Fibroblast of villous mesenchyme (primary cell): ENCODE measurements at places on chromosomes 11 and 22. TPM values are rescaled to one million over a fixed set of nuclear protein-coding genes. Genes with fewer than 3 reads are reported as not detected.

GRCh38 chr11:60932605-60933356 is 8.5 kb downstream of the TMEM132A start:
- no peak for DNase-seq

GRCh38 chr22:21642584-21643448 is 714 bp downstream of the SDF2L1 start:
- peak; percentile 60 for DNase-seq

GRCh38 chr11:36116161-36116560 is 172.3 kb downstream of the LDLRAD3 start:
- no peak for DNase-seq

GRCh38 chr11:112318184-112318591 is 57.5 kb upstream of the PLET1 start:
- peak; percentile 92 for DNase-seq

The SCT gene
- total RNA-seq: not detected in 2 replicates

The SSRP1 gene
- 61.7 and 67.3 TPM in 2 replicates for total RNA-seq

DNA sequence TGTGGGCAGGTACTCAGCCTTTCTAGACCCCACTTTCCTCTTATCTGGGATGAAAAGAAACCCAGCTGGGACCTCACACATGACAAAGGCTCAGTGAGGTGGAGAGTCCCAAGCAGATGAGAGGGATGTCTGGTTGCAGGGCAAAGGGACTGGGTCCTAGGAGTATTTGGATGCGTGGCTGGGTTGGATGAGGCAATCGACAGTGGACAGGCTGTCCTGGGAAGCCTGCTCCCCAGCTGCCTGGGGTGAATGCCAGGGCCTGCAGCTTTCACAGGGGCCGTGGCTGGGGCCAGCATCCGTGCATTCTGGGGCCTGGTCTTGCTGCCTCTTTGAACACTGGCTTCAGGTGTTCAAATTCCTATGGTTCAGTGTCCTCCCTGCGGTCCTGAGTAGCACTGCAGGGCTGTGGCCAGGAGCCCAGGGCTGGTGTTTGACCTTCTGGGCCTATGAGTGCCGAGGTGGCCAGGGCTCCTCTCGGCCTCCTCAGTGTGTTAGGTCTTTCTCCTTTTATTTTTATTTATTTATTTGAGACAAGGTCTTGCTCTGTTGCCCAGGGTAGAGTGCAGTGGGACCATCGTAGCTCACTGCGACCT is 65.3 kb downstream of the MCM5 start:
- DNase-seq: peak; percentile 16

DNA sequence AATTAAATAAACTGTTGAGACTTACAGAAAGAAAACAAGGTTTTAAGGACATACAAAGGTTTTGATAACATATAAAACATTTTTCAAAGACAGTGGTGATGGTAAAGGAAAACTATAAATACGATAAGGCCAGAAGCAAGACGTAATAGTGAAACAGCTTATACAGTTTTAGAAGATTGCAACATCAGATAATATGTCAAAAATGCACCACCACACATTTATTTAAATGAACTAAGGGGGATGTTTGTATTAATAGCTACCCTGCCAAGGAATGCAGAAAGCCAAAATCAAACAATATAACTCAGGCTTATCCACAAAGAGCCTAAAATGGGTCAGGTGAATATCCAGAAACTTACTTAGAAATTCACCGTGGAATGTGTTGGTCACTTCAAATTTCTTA is 981.6 kb upstream of the FAT3 start:
- peak; percentile 26 for DNase-seq

- no peak for DNase-seq
These were observed 51.9 kb downstream of the BUD13 start for GRCh38 chr11:116720895-116721294.

DNA sequence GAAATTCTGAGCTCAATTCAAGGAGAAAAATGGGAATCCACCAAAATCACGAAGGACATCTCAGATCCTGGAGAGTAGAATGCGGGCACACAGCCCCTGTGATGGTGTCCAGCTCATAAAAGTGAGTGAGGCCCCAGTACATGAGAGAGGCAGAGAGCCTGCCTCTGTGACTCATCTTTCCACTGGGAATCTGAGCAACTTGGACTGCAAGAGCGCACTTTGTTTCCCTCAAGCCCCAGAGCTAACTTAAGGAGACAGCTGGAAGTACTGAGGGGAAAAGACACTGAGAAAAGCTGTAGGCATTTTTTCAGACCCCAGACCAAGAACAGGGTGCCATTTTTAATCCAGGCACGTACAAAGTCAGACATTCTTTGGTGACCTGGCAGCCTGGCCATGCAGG is 273.7 kb downstream of the C11orf87 start:
- DNase-seq: peak; percentile 6

DNA sequence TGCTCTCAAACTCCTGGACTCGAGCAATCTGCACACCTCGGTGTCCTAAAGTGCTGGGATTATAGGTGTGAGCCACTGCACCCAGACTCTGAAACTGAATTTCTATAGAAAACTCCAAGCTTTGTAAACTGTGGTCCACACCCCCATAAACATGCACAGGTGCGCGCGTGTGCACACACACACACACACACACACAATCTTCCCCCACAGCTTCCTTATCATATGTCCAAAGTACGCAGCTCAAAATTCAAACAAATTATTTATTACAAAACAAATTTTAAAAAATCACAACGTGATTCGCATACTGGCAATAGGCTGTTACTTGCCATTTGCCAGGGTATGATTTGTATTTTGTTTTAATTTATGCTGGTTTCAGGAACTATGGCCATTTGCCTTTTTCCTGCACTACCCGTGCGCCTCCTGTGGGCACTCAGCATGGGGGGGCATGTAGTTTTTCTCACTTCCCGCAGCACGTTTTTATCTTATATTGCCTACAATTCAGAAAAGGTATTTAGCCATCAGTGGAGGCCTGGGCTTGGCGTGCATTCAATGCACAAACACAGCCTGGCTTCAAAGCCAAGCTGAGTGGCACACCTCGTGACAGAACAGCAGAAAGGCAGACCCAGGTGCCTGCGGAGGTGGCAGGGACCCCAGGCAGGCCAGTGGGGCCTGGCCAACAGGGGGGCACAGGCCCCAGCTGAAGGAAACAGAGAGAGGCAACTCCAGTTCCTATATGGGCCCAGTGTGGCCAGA is 10.8 kb upstream of the SNX32 start:
- no peak for DNase-seq

DNA sequence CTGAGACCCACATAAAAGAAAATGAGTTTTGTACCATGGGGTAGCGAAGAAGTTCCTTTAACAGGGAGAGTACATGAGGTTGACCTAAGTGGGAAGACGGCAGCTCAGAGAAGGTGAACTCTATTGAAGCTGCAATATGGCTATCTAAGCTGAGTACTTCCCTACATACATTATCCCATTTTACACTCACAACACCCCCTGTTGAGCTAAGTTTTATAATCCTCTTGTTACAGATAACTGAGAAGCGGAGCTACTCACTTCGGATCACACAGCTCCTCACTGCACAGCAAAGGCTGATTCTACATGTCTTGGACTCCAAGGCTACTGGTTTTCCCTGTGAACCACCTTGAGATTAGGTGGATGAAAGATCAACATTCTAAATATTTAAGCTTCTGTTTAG is 8.2 kb upstream of the PIWIL4 start:
- no peak for DNase-seq

DNA sequence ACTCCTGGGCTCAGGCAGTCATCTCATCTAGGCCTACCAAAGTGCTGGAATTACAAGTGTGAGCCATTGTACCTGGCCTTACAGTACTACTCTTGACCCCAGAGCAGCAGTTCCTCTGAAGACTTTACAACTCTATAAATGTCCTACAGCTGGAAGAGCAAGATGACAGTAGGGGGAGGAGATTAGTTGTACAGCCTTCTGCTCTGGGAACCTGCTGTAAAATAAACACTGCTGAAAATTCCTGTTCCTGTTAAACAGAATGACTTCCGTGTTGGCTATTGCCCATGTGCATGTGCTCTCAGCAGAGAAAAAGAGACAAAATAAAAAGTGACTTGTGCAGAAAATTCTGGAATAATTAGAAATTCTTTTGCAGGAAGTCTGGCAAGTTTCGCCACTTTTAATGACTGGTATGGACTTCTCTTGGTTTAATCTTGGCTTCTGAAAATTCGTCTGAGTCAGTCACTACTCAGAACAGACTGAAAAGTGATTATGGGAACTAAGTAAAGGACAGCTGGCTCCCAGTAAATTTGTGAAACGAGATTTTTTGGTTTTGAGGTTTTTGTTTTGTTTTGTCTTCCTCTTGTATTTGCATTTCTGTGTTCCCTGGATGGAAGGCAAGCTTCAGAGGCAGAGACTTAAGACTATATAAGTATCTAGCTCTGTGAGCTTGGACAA is 955.7 kb downstream of the DLG2 start:
- DNase-seq: no peak

The IL18 gene
- 1.6 and 2.2 TPM in 2 replicates for total RNA-seq

GRCh38 chr11:43396617-43397016 is 37.9 kb downstream of the TTC17 start:
- DNase-seq: no peak

DNA sequence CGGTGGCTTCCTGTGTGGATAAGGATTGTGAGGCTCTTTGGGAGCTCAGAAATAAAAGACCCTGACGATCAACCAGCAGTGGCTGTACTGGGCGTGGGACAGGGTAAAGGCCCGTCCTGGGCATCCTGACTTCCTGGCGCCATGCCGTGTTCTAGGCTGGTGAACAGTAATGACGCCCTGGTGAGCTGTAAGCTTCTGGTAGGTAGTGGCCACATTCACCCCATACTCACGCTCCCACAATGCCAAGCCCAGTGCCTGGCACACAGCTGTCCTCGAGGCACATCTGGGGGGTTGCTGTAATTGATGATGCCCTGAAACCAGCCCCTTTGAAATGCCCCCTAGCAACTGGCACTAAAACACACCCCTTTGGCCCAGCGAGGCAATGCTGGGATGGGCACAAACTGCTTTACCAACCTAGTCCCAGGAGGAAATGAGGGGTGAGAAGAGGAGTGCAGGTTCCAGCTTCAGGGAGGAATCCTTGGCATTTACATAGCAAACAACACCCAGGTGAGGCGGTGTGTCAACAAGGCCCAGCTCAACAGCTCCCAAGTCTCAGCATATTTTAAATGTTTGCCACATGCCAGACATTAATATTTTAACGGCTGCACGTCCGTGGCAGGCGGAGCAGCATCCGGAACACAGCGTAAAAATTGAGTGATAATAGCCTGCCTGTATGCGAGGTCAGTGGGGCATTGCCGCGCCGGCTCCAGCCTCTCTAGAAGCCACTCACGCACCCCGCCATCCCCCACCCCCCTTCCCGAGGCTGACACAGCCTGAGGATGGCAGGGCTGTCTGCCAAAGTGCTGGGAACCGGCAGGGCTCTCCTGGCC is 79.3 kb downstream of the DSCAML1 start:
- no peak for DNase-seq

- no peak for DNase-seq
These were observed at the start of gene F2 for GRCh38 chr11:46719048-46719542. F2 (plus strand) TSS chr11:46719213; CDS start chr11:46719236, 23 bp downstream.

DNA sequence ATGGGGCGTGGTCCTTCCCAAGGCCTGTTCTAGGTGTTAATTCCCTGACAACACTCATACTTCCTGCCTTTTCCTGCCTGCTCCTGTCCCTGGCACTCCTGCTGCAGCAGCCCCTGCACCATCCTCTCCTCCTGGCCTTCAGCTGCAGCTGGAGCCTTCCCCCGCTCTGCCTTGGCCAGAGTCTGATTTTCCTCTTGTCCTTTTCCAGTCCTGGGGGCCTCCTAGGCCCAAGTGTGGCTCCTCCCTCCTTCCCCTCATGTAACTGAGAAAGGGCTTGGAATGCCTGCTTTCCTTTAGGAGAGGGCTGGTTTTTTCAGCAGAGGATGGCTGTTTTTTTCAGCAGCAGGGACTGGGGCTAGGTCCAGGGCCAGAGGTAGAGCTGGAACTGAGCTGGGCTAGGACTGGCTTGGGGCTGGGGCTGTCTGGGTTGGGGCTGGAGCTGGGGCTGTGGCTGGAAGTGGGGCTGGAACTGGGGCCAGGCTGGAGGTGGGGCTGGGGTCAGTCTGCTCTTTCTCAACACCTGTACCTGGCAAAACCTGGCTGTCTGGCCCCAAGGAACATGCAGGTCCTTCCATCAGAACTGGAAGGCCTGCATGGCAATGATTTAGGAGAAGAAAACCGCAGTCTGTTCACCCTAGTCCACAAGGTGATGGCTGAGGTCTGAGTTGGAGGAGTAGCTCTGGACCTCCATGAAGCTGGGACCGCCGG is 23.6 kb downstream of the ZC3H7B start:
- DNase-seq: no peak

DNA sequence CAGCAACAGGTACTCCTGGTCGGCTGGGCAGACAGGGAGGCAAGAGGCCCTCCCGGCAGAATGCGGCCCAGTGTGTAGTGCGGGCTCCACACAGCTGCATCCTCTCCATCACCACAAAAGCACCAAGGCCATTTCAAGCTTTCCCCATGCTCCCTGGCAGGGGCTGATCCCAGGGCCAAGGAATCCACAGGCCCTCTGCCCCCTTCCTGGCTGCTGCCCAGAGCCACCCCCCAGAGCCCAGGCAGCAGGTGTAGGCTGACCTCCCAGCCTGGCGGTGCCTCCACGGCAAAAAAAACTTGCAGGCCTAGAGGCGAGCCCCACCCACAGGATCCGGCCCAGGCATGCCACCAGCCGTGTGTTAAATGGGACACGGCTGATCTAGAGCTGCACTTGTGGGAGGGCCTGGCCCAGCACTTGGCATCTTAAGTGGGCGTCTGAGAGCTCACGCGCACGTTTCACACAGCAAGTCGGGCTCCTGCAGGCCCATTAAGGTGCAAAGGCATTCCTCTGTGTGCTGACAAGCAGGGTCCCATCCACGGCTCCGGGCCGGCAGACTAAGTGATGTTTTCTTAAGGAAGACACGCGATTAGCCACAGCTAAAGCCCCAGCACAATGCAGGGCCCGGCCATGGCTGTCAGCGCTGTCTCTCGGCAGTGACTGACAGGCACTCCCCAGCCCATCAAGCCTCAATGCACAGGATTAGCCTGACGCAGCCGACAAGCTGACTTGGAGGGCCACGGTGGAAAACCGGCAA is 19.8 kb upstream of the GNB1L start:
- DNase-seq: no peak

The DEFB131B gene
- not detected in 2 replicates for total RNA-seq

GRCh38 chr11:118521892-118522311 is 5.4 kb upstream of the TTC36 start:
- DNase-seq: no peak

The ZFP91 gene
- total RNA-seq: 54.4 and 68.7 TPM in 2 replicates

DNA sequence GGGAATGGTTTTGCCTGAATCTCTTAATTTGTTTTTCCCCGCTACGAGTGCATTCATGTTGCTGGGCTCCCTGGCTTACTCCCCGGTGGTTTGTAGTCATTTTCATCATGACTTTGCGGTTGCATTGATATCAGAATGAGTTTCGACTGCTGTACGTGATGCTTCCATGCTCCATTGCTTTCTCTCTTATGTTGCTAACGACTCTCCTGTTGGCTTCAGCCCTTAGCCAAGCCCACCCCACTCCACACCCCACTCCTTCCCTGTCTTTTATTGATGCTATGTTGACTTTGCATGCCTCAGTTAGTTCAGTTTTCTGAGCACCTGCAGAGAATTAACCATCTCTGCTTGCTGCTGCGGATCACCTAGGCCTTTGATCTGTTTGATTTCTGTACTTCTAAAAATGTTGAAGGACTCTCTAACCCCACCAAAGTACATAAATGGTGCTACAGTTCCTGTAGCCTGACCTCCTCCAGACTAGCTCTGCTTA is 65.3 kb downstream of the ARFGAP2 start:
- no peak for DNase-seq
